Activated CD8-positive, alpha-beta T cell treated with anti-CD3 and anti-CD28 coated beads for 36 hours (primary cell): ENCODE measurements at places on chromosomes 2 and 18. TPM values are rescaled to one million over a fixed set of nuclear protein-coding genes. Genes with fewer than 3 reads are reported as not detected.

Gene RAB17
- total RNA-seq: 0.69 TPM

Gene DLGAP1
- total RNA-seq: not detected

Gene CNDP1
- not detected for total RNA-seq

Gene ARHGAP25
- total RNA-seq: 61.5 TPM

Gene HJURP
- total RNA-seq: 79.8 TPM

Gene UGT1A1
- total RNA-seq: not detected

Gene LINC00305
- total RNA-seq: not detected

Gene ACADL
- not detected for total RNA-seq

Gene RAMP1
- 1.4 TPM for total RNA-seq

Gene IL1F10
- total RNA-seq: not detected

Gene SERPINB13
- not detected for total RNA-seq

- DNase-seq: peak; percentile 58
Observed at GRCh38 chr2:241064008-241064801, 37.9 kb downstream of the MTERF4 start.

DNA sequence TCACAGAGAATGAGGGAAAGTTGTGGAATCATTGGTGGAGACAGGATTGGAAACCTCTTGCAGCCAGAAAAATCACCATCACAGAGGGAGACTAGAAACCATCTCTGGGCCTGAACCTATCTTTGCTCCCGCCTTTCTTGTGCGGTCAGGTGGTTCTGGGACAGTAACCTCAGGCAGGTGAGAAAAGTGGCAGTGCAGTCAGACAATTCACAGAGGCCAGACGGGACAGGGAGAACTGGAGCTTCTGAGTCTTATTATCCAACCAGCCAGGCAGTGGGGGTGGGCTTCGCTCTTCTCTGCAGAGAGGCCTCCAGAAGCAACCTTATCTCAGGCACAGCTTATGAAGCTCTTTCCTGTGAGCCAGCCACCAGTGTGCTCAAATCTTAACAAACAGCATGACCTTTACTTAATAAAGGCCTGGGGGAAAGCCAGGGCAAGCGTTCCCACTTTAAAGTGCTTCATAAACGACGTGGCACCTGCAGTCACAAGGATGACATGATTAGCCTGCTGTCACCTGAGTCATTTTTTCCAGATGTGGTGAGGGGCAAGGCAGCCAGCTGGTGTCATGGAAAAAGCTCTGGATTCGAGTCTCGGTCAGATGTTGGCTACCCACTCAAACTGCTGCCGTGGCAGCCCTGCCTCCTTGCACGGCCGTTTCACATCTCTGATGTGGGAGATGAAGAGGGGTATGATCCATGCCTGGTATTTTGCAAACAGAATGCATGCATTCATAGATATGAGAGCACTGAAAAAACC is 109.7 kb downstream of the B3GNT2 start:
- peak; percentile 95 for DNase-seq

- no peak for DNase-seq
Observed at GRCh38 chr18:34203866-34204265, 20.8 kb downstream of the NOL4 start.

- DNase-seq: no peak
Observed at GRCh38 chr2:96933305-96934181, 52.8 kb downstream of the FAM178B start.

DNA sequence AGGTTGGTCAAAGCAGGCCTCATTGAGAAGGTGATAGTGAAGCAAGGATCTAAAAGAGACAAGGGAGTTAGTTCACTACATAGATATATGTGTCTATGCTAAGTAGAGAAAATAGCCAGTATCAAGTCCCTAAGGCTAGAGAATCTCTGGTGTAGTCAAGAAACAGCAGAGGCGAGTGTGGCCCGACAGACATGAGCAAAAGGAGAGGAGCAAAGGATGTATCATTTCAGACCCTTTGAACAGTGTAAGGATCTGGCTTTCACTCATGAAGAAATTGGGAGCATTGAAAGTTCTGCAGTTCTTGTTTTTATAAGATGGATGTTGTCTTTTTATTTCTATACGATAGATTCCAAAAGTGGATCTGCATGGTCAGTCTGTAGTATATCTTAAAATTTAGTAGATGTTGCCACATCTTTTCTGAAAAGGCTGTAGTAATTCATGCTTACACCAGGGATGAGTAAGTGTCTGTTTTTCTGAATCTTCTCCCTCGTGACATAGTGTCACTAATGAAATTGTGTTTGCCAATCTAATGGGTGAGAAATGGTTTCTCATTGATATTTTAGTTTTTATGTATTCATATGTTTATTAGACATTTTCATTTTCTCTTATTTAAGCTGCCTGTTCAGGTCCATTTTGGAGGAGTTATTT is 18.8 kb downstream of the SP100 start:
- DNase-seq: no peak

- DNase-seq: no peak
Observed at GRCh38 chr2:215848146-215848545, 165.2 kb downstream of the MREG start.

DNA sequence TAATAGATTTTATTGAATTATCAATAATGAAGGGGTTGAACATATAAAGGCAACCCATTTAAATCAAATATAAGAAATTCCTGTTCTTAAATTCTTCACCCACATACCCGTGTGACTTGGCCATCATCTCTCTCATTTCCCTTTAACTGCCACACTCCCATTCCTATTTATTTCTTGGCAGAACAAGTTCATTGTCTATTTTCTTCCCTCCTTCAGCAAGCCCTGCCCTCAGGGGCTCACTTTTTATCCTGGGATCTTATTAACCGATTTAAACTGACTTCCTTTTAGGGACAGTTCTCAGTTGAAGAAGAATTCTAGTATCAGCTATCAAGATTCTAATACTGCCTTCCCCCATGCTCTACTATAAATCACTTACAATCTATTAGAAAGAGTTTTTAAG is 123.2 kb downstream of the FTCDNL1 start:
- no peak for DNase-seq

DNA sequence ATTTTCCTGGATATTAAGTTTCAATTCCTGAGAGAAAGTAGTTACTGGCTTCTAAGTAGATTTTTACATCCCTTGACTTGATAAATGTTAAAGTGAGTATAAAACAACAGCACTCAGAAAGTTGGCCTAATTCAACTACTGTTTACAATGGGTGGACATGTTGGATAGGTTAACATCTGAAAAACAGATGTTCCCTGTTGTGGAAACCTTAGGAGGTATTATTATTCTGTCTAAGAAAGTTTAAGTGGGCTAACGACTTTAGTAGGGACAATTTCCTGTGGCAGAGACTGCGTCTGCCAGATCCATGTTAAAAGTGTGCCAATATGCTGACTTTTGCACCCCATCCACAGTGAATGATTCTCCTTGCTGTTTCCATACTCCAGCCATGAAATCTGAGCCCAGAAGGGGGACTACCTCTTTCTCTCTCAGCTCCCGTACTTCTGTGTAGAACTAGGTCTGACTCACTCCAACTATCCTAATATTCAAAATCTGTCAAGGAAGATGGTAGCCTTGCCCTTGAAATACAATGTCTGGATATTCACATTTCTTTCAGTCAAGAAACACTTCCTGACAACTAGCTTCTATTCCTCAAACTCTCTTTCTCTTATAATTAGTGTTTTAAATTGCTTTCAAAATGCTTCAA is 327.5 kb upstream of the HNRNPA3 start:
- no peak for DNase-seq

DNA sequence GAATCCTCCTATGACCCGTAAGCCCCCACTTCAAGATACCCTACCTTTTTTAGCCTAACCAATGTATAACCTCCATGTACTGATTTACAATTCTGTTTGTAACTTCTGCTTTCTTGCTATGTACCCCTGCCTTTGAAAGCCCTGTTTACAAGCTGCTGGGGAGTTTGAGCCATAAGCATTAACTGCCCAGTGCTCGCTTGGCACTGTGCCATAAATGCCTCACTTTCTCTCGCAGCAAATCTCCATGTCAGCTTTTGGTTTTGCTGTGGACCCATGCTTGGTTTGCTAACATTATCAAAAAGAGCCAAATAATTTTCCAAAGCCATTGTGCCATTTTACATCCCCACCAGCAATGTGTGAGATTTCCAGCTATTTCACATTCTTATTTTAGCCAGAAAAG is 51.8 kb downstream of the TEX51 start:
- no peak for DNase-seq

DNA sequence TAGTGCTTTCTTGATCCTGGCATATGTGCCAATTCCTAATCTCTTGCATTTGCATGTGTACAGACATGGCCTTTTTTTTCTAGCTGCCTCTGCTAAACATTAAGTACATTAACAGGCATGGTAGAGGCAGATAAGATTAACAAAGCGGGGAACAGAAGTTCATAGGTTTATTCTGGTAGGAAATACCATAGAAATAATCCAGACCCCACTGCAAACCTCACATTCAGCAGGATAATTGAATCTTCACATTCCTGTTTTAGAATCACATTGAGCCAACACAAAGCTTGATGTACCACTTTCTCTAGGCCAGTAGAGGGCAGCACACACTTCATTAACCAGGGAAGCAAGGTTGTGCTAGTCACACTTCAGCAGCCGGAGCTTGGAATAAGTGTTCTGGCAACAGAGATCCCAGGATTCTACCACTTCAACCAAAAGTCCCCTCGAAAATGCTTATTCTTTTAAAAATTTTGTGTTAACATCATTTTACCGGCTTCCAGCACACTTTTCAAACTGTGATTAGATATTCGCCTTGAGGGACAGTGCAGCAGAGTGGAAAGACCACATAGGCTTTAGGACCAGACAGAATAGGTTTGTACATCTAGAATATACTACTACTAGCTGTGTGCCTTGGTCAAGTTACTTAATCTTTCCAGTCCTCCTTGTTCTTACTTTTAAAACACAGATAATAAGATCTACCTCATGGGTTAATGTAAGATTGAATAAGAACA is 420.2 kb upstream of the CHST9 start:
- DNase-seq: peak; percentile 38

DNA sequence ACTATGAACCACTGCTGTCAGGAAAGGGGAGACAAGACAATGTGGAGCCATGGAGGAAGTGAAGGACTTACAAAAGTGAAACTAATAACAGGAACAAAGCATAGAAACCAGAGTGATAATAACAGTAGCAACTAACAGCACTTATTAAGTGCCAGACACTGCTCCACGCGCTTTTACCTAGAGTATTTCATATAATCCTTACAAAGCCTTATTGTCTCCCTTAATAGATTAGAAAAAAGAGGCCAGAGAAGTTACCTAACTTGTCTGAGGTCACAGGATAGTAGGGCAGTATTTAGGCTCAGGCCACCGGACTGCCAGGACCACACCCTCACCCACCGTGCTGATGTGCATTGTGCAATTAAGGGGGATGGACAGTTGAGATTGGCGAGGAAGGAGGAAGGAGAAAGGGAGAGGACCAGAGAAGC is 98.6 kb upstream of the NFU1 start:
- DNase-seq: no peak

GRCh38 chr2:158969162-158969714 is 798 bp downstream of the TANC1 start:
- no peak for DNase-seq

GRCh38 chr2:113910110-113910717 is 20.3 kb downstream of the ACTR3 start:
- peak; percentile 83 for DNase-seq

DNA sequence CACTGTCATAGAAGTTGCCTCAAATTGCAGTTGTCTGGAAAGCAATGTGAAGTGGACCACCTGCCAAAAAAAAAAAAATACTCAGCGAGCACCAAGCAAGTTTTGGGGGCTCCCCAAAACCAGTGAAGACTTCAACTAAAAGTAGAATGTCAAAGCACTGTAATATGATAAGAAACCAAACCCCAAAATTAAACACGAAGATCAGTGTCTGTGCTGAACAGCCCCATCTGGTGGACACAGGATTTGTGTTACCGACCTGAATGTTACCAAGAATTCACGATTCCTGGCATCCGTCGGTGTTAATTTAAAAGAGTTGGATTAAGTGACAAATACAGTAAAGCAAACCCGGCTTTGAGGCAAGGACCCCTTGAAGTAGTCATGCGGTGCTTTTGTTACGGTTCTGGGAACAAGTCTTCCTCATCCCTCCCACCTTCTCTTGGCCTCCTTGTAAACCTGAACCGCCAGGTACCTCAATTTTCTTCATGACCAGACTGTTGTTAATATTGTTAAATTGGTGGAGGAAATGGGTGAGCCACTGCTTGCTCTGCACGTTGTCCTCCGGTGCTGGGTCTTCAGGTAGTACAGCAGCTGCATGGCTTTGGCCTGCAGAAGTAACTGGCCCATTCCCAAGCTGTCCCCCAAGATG is 31.3 kb upstream of the SSB start:
- DNase-seq: peak; percentile 79

DNA sequence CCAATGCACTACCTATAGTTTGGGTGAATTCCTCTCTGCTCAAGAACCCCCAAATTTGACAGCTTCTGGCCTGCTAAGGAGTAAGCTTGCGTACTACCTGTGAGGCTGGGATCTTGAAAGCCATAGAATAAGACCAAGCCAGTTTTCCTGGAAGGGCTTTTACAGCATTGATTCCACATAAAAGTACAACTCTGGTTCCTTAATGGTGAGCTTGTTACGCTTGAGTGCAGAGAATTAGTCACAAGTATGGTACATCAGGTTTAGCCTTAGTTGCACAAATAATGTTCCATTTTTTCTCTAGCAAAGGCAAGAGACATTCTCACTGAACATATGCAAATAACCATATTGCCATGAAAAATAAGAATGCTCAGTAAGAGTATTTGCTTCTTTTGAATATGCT is 39.1 kb upstream of the STK39 start:
- no peak for DNase-seq

- DNase-seq: no peak
Observed at GRCh38 chr2:23568626-23569190, 183.7 kb downstream of the KLHL29 start.

GRCh38 chr18:61869636-61870035 is 23.2 kb downstream of the RNF152 start:
- no peak for DNase-seq

GRCh38 chr2:237685408-237685807 is 58.0 kb downstream of the LRRFIP1 start:
- no peak for DNase-seq

- no peak for DNase-seq
Observed at GRCh38 chr2:41720331-41721251, 327.2 kb upstream of the PKDCC start.

DNA sequence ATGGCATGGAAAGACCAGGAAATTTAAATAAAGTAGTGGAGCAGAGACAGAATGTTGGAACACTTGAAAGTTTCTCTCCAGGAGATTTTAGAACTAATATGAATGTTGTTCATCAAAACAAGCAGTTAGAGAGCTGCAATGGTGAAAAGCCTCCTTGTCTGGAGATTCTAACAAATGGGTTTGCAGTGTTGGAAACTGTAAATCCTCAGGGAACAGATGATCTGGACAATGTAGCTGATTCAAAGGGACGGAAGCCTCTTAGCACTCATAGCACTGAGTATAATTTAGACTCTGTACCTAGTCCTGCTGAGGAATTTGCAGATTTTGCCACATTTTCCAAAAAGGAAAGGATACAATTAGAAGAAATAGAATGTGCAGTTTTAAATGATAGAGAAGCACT is 27.7 kb downstream of the AFTPH start:
- no peak for DNase-seq

- DNase-seq: no peak
Observed at GRCh38 chr2:79041032-79041448, 15.5 kb downstream of the REG3G start.

DNA sequence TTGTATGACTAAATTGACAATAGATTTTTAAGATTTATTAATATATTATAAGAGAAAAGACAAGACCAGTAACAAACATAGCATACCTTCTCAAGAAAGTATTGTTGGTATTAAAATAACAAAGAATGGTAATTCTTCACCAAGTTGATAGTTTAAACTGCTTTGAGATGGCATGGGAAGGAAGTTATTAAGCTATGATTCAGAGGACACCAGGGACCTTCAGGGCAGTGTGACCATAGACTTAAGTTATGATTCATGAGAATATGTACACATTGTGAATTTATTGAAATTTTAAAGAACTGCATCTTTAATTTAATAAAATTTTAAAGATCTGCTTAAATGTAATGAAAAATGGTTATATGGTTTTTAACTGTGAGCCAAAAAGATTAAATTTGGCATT is 205.7 kb downstream of the DSEL start:
- DNase-seq: no peak
